ENCODE measurements at places on chromosomes 4 and X. TPM values are rescaled to one million over a fixed set of nuclear protein-coding genes. Genes with fewer than 3 reads are reported as not detected.

SERPINA7 gene
- not detected for total RNA-seq

NKX3-2 gene
- total RNA-seq = not detected

NUDT10 gene
- total RNA-seq = 0.11 TPM

SSX4 gene
- total RNA-seq = not detected
